Cardiac muscle cell (in vitro differentiated cells and primary cell): ENCODE measurements at places on chromosomes 3 and 15. TPM values are rescaled to one million over a fixed set of nuclear protein-coding genes. Genes with fewer than 3 reads are reported as not detected.

Gene DLL4
- total RNA-seq = 0.11 and 0.71 TPM in 2 replicates

Gene EXOSC7
- total RNA-seq = 47.7 and 61.1 TPM in 2 replicates

Gene NR1I2
- 0.06 TPM in 1 of 2 replicates, not detected in the other for total RNA-seq

Gene GTPBP8
- 34.0 and 61.6 TPM in 2 replicates for total RNA-seq

Gene IL12A
- total RNA-seq = 0.09 TPM in 1 of 2 replicates, not detected in the other

Gene SERINC4
- 0.21 and 0.71 TPM in 2 replicates for total RNA-seq

Gene TP63
- total RNA-seq = not detected in 2 replicates

Gene DGKG
- 0.15 and 0.92 TPM in 2 replicates for total RNA-seq

Gene GP5
- 0.83 and 0.95 TPM in 2 replicates for total RNA-seq

Gene CD47
- 19.1 and 34.9 TPM in 2 replicates for total RNA-seq

Gene DPPA2
- total RNA-seq = not detected in 2 replicates

Gene MRPL47
- total RNA-seq = 32.0 and 41.6 TPM in 2 replicates

Gene PEX5L
- 0.30 and 0.35 TPM in 2 replicates for total RNA-seq

Gene CLDN18
- 0.07 TPM in 1 of 2 replicates, not detected in the other for total RNA-seq

DNA sequence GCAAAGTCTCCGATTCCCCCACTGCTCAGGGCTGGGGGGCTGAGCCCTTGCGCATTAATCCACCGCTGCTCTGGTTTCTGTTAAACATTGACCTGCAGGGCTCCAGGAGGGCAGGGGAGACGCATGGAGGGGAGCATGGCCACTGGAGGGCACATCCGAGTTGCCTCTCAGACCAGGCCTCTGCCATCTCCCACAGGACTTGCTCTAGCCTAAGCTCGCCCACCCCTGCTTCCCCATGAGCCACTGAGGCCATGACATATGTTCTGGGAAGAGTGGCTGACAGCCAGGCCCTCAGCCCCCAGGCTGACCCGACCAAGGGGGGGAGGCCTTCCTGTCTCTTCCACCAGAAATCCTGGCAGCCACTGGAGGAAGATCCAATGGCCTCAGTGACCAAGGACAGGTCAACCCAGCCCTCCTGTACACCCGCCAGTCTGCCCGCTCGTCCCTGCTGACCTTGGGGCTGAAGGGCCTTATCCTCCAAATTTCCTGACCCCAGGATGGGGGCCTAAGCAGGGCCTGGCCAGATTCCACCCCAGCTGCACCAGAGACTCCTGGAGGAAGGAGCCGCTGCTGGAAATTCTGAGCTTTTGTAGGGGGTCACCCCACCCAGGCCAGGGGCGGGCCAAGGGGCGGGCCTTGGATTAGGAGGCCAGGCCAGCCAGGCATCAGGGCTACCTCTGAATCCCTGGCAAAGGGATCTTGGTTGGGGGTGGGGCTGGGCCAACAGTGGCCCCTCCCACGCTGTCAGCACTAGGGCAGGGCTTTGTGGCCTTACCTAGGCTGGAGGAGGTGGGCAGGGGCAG is at the start of gene HYAL1:
HYAL1 (minus strand) TSS at position 562 of the 803 bp plus-strand sequence. CDS start 618 bp downstream, outside the sequence.
- no peak within 1 kb of the TSS for H3K4me3 ChIP-seq
- peak; percentile 60 for DNase-seq
- H3K27ac ChIP-seq = peak within 1 kb of the TSS; percentile 76
- H3K4me1 ChIP-seq = peaks cover 15% of the 10 kb centered on the region

- no peak for DNase-seq
- H3K4me1 ChIP-seq = no peaks in the 10 kb centered on the region
- H3K4me3 ChIP-seq = no peak overlapping the region
- H3K27ac ChIP-seq = no peak overlapping the region
Observed at GRCh38 chr3:73820431-73820830, 195.7 kb upstream of the PDZRN3 start.

DNA sequence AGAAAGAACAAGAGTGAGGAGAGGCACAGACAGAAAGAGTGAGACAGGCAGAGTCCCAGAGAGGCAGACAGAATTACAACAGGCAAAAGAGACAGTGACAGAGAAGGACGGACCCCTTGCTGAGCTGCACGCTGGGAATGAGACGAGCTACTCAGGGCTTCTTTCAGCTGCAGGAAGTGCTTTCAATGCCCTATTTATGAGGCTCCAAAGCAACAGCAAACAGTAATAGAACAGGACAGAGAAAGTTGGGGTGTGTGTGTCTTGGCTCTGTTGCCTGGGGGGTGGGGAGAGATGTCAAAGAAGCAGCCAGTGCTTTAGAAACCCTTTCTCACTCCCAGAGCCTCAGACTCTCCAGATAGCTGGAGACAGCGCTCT is 502 bp upstream of the TIMP4 start:
- DNase-seq = no peak
- no peaks in the 10 kb centered on the region for H3K4me1 ChIP-seq
- H3K36me3 ChIP-seq = no peaks in the 10 kb centered on the region
- no peak overlapping the region for H3K27ac ChIP-seq
- no peak overlapping the region for H3K4me3 ChIP-seq
- H3K27me3 ChIP-seq = no peaks in the 10 kb centered on the region

- H3K27me3 ChIP-seq = no peaks in the 10 kb centered on the region
- peak; percentile 86 for DNase-seq
- peak within 1 kb of the TSS; percentile 89 for H3K27ac ChIP-seq
- peaks cover 28% of the 10 kb centered on the region for H3K36me3 ChIP-seq
Observed at GRCh38 chr15:43800286-43801141, at the start of gene HYPK. Gene HYPK, plus strand, starts transcription at chr15:43800599. Its CDS starts 24 bp downstream, at chr15:43800623.

GRCh38 chr15:92079647-92080255 is 226.2 kb downstream of the SLCO3A1 start:
- H3K27me3 ChIP-seq = no peaks in the 10 kb centered on the region
- peaks cover under 1% of the 10 kb centered on the region for H3K4me1 ChIP-seq
- H3K4me3 ChIP-seq = no peak overlapping the region
- DNase-seq = no peak
- H3K36me3 ChIP-seq = no peaks in the 10 kb centered on the region

DNA sequence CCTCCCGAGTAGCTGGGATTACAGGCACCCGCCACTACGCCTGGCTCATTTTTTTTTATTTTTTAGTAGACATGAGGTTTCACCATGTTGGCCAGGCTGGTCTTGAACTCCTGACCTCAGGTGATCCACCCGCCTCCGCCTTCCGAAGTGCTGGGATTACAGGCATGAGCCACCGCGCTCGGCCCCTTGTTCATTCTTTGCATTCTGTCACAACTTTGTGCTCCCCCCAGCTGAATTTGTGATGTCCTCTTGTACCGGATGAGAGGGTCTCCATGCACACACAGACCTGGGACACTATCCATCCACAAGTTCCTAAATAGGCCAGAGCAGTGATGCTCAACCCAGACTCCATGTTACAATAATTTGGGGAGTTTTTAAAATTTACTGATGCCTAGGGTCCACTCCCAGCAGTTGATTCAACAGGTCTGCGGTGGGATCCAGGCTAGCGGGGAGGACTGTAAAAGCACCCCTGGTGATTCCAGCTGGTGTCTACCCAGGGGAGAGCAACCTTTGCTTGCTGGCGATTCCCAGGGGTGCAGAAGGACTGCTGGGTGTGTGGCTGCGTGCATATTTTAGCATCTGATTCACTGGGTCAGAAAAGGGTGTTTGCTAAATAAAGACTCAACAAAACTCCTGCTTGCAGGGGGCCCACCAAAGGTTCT is 1.0 kb downstream of the RASSF1 start:
- no peaks in the 10 kb centered on the region for H3K36me3 ChIP-seq
- H3K27me3 ChIP-seq = peaks cover 52% of the 10 kb centered on the region
- H3K4me3 ChIP-seq = no peak overlapping the region
- H3K4me1 ChIP-seq = peaks cover 11% of the 10 kb centered on the region
- no peak overlapping the region for H3K27ac ChIP-seq

GRCh38 chr3:160265088-160265487 is 39.9 kb downstream of the C3orf80 start:
- no peak overlapping the region for H3K27ac ChIP-seq
- no peak for DNase-seq
- no peaks in the 10 kb centered on the region for H3K36me3 ChIP-seq
- no peak overlapping the region for H3K4me3 ChIP-seq
- H3K27me3 ChIP-seq = no peaks in the 10 kb centered on the region

GRCh38 chr3:9397906-9398699 is 688 bp downstream of the SETD5 start:
- peak overlapping the region; percentile 99 for H3K27ac ChIP-seq
- no peaks in the 10 kb centered on the region for H3K27me3 ChIP-seq
- DNase-seq = peak; percentile 51
- H3K36me3 ChIP-seq = peaks cover 12% of the 10 kb centered on the region

DNA sequence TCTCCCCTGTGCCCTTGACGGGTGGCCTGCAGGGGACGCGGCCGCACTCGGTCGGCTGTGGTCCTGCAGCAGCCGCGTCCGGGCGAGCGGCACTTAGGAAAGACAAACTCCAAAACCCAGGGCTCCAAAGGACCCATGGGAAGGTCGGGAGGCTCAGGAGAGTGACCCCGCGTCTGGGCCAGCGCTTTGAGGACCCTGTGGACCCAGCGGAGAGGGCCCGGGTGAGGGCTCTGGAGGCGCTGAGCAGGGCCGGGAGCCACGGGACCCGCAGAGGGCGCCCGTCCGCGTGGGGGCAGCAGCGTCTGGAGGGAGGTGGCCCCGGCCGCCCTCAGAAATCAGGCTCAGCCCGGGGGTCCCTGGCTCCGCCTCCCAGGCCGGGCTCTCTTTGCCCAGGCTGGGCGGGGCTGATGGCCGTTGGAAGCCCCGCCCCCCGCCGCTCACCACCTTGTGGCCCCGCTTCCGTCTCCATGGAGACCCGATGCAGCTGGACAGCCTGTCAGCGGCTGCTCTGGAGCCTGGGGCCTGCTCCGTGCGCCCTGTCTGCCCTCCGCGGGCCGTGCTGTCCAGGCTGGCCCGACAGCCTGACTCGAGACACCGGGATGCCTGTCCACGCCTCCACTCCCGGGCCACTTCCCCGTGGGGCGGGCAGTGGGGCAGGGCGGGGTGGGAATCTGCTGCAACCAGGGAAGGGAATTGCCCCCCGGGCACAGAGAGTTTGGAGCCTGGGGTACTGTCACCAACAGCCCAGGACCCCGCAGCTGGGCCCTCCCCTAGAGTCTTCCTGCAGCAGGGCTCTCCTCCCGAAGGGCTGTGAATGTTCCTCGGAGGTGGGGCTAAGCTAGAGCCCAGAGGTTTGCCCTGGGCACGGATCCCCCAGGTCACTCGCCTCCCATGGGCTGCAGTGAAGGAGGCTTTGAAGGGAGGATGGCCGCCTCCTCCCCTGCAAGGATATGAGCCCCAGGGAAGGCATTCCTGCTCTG is 34.8 kb upstream of the RPL32 start:
- H3K36me3 ChIP-seq = no peaks in the 10 kb centered on the region
- H3K27ac ChIP-seq = no peak overlapping the region
- H3K4me3 ChIP-seq = no peak overlapping the region
- H3K4me1 ChIP-seq = peaks cover 8% of the 10 kb centered on the region
- peak; percentile 95 for DNase-seq

- no peak overlapping the region for H3K27ac ChIP-seq
- no peaks in the 10 kb centered on the region for H3K27me3 ChIP-seq
Observed at GRCh38 chr3:24476871-24477656, 17.6 kb downstream of the THRB start.

DNA sequence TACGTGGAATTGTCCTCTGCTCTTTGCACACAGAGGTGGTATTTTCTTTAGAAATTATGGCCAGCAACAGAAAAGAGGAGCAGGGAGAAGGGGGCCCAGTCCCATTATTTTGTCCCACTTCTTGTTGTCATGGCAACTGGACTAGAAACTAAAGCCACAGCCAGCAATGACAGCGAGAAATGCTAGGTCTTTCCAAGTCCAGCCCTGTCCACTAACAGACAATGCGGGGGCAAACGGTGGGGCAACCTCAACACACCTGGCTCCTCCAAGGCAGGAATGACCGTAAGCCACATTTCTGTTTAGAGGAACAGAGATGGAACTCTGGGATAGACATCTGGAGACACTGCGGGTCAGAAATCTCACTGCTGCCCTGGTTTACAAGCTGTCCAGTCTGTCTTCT is 107.3 kb downstream of the RFTN1 start:
- no peak overlapping the region for H3K27ac ChIP-seq
- H3K36me3 ChIP-seq = no peaks in the 10 kb centered on the region
- H3K4me3 ChIP-seq = no peak overlapping the region
- no peak for DNase-seq
- H3K27me3 ChIP-seq = no peaks in the 10 kb centered on the region

GRCh38 chr15:100026041-100026440 is 292.8 kb upstream of the LYSMD4 start:
- H3K4me3 ChIP-seq = no peak overlapping the region
- no peaks in the 10 kb centered on the region for H3K27me3 ChIP-seq
- no peaks in the 10 kb centered on the region for H3K36me3 ChIP-seq
- no peak for DNase-seq
- H3K27ac ChIP-seq = no peak overlapping the region

- DNase-seq = no peak
- no peak overlapping the region for H3K27ac ChIP-seq
- H3K27me3 ChIP-seq = no peaks in the 10 kb centered on the region
- no peaks in the 10 kb centered on the region for H3K4me1 ChIP-seq
- no peak overlapping the region for H3K4me3 ChIP-seq
- no peaks in the 10 kb centered on the region for H3K36me3 ChIP-seq
Observed at GRCh38 chr3:59300733-59301132, 250.9 kb upstream of the CFAP20DC start.

DNA sequence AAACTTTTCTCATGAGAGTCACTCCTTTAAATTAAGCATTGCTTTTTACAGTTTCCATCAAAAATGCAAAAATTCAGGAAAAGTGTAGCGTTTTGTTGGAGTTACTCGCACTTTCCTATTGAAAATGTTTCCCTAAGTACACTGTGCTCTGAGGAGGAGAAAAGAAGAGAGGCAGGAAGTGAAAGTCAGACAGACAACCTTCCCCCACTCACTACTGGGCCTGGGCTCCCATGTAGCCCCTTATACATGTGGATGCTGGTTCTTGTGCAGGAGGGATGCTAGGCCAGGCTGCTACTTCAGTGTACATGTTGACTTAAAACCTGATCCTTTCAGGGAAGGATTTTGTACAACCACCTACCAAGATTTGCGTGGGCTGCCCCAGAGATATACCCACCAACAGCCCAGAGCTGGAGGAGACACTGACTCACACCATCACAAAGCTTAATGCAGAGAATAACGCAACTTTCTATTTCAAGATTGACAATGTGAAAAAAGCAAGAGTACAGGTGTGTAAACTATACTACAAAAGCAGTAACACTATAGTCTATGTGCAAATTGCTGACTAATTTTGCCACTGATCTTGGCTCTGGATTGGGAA is 15.1 kb downstream of the KNG1 start:
- no peak for DNase-seq
- H3K27me3 ChIP-seq = no peaks in the 10 kb centered on the region
- H3K27ac ChIP-seq = no peak overlapping the region
- no peaks in the 10 kb centered on the region for H3K4me1 ChIP-seq
- H3K36me3 ChIP-seq = no peaks in the 10 kb centered on the region

GRCh38 chr3:171293142-171293782 is 166.9 kb downstream of the TNIK start:
- H3K4me3 ChIP-seq = no peak overlapping the region
- no peaks in the 10 kb centered on the region for H3K27me3 ChIP-seq
- H3K27ac ChIP-seq = no peak overlapping the region
- no peak for DNase-seq
